Stimulated activated CD4-positive, alpha-beta T cell treated with anti-CD3 and anti-CD28 coated beads, Interleukin-4, amount 100 ng/mL, for 4 hours (primary cell): ENCODE measurements at places on chromosomes 12 and 14.

DNA sequence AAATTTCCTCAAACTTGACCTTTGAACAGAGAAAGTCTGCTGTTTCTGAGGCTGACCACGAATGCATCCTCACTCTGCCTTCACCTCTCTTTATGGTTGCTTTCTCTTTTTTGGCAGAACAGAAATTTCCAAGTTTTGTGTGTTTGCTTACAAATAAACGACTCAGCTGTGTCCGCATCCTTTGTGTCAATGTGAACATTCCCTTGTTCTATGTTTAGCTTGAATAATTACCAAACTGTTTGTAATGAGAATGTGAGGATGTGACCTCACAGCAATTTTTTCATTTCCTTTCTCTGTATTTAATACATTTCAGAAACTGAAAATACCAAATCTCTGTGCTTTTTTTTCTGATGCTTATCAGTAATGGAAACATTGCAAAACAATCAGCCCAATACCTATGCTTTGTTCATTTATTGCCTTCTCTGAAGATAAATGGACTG lies 410.9 kb downstream of the EGLN3 start:
- DNase-seq: no peak

- no peak for DNase-seq
Measured at GRCh38 chr14:105046891-105047282, 18.3 kb downstream of the GPR132 start.

DNA sequence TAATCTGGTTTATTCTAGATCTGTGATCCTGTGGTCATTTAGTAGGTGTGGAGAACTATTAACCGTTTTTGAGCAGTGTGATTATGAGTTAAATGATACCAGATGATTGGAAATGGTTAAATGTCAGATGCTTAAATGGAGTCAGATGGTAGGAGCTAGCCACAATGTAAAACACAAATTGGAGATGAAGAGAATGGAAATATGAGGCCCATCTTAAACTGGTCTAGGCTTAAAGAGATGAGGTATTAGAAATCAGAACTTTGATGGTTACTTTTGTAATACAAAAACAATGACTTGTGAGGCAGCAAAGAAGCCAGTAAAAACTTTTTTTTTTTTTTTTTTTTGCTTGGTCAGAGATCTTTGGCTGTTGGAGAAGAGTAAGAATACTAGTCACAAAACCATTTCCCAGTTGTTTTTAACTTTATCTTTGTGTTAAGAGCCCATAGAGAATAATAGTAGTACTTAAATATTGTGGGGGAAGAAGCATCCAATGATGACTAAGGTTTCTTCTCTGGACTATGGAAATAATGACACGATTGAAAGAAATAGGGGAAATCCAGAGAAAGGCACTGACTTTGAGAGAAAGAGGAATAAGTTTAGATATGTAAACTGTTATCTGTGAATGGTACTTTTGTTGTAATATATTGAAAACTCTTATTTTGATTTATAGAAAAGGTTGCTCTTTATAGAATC lies 95.9 kb downstream of the WNK1 start:
- DNase-seq: no peak

GRCh38 chr12:31749024-31749704 lies 20.3 kb upstream of the AMN1 start:
- DNase-seq: peak; percentile 77

- no peak for DNase-seq
Measured at GRCh38 chr12:88816201-88816600, 235.9 kb upstream of the KITLG start.

- no peak for DNase-seq
Measured at GRCh38 chr14:95520346-95520745, 3.9 kb upstream of the SYNE3 start.

DNA sequence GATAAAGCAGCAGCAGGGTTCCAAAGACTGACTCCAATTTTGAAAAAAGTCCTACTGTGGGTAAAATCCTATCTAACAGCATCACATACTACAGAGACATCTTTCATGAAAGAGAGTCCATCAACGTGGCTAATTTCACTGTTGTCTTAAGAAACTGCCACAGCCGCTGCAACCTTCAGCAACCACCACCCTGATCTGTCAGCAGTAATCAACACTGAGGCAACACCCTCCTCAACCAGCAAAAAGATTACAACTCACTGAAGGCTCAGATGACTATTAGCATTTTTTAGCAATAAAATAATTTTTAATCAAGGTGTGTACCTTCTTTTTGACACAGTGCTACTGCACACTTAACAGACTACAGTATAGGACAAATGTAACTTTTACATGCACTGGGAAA lies 6.6 kb downstream of the CAPRIN2 start:
- no peak for DNase-seq

DNA sequence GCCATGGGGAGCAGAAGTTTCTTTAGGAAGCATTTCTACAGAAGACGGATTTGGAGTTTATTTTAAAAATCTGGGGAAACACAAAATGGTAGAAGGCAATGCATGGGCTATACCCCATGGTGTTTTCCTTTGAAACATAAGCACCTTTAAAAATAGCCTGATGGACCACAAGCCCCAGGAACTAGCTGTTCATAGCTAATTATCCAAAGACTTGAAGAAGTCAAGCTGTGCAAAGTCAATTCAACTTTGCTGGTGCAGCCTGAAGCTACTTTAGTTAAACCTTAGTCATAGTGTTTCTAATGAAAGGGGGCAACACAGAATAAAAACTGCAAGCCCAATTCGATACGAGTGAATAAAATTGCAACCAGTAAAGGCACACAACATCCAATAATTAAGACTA lies 732.5 kb downstream of the GALC start:
- DNase-seq: no peak

DNA sequence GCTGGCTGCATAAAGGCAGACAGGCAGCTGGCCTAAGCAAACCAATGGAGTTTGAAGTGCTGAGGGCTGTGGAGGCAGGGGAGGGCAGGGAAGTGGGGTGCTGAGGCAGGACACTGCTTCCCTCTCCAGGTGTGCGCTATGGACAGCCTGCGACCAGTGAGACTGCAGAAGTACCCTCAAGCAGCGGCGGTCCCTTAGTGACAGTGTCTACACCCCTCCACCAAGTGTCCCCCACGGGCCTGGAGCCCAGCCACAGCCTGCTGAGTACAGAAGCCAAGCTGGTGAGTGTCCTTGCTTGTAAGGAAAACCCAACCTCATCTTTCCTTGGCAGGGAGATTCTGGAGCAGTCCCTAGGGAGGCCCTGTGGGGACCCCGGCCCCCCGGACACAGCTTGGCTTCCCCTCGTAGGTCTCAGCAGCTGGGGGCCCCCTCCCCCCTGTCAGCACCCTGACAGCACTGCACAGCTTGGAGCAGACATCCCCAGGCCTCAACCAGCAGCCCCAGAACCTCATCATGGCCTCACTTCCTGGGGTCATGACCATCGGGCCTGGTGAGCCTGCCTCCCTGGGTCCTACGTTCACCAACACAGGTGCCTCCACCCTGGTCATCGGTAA lies 17.9 kb downstream of the HNF1A start:
- DNase-seq: no peak

DNA sequence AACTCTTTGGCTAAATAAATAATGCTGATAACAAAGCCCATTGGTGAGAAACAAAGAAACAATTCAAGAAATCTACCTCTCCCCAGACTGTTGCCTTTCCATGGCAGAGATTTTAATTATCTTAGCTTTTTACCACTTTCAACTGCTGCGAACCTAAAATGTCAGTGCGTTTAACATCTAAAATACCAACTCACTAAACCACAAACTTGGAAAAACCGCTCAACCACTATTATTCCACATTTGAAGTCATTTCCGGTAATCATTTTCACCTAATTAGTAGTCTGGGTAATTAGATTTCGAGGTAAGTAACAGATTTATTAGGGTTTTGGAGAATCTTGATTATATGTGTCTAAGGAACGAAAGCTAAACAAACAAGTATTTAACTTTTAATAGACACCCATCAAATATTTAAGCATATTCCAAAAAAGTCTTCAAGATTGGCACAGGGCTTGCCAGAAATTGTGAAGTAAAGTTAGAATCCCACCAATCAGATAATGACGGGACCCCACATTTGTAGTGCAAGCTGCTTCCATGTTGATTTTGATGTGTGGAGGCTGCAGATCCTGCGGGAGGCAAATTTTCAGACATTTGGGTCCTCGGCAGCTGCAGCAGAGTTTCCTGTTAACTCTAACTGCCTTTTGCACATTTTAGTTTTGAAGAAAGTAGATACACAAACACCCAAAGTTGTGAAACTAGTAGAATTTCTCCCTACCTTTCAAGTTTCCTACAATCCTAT lies 4.1 kb downstream of the OTX2 start:
- DNase-seq: no peak

GRCh38 chr12:67358781-67359338 lies 89.7 kb downstream of the CAND1 start:
- no peak for DNase-seq

GRCh38 chr14:34344318-34344717 lies 117.7 kb downstream of the SPTSSA start:
- no peak for DNase-seq

DNA sequence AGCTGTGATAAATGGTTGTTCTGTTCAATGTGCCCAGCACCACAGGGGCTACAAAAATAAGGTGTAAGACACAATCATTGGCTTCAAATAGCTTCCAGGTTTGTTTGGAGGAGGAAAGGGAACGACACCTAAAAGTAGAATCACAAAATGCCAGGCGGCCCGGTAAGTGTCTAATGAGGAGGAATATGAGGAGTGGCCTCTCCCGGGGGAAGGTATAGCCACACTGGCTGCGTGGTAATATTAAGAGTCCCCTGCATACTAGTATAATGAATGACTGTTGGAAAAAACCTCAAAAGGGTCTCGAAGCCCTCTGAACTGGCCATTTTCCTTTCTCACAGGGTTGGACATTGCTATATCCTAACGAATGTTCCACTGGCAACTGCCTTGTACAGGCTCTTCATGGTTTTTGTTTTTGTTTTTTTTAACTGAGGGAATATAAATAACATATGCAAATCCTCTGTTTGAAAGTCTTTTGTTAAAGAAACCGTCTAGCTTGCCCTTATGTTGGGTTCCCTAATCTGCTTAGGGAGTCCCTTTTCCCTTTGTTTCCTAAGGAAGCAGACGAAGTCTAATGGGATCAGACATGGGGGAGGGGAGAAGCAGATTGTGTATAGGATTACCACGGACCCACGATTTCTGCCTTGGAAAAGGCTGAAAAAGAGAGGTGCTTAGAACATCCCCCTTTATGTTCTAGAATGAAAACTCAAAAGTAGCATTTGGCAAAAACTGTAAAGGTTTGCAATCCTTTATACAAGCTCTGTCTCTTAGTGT lies 4.2 kb downstream of the CCDC60 start:
- no peak for DNase-seq

- DNase-seq: no peak
Measured at GRCh38 chr12:120229071-120229486, 28.2 kb upstream of the RPLP0 start.

GRCh38 chr14:89476354-89476896 lies 59.4 kb upstream of the FOXN3 start:
- DNase-seq: no peak

DNA sequence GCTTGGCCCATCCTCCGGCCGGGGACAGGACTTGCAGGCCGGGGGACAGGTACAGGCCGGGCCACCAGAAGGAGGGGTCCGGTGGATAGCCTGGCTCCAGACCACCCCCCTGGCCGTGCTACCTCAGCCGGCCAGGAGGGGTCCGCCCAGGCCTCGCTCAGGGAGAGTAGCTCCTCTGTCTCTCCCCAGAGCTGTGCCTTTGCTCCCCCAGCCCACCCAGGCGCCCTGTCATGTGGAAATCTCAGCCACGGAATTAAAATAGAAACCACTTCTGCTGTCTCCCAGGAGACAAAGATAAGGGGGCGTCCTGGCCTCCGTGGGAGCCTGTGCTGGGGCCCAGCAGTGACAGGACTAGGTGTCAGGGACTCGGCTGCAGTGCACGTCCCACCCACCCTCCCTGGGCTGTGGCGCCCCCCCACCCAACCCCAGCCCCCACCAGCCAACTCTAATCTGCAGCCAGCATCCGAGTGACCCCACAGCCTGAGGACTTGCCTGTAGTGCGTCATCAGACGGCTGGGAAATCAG lies 3.3 kb upstream of the CRIP2 start:
- no peak for DNase-seq

- DNase-seq: no peak
Measured at GRCh38 chr12:126040307-126040706, 975.1 kb downstream of the AACS start.

DNA sequence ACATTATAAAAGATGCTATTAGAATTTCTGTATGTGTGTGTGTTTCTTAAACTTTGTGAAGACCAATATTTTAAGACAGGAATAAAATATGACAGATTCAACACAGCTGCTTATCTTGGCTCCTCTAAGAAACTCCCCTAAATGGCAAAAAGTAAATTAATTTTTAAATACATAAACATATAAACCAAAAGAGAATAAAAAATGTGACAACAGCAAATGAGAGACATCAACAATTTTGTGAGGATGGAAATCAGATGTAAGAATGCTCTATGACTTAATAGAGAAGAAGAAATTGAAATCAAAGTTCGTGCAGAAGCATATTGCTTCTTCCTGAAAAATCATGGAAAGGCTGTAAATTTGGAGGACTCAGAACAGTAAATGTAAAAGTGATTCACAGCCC lies 1083.8 kb downstream of the FLRT2 start:
- DNase-seq: no peak

- DNase-seq: no peak
Measured at GRCh38 chr12:68102731-68103130, 56.8 kb downstream of the IFNG start.

GRCh38 chr12:102883204-102883799 lies 33.7 kb downstream of the PAH start:
- DNase-seq: peak; percentile 5

GRCh38 chr14:31068235-31068634 lies 42.1 kb upstream of the STRN3 start:
- no peak for DNase-seq

DNA sequence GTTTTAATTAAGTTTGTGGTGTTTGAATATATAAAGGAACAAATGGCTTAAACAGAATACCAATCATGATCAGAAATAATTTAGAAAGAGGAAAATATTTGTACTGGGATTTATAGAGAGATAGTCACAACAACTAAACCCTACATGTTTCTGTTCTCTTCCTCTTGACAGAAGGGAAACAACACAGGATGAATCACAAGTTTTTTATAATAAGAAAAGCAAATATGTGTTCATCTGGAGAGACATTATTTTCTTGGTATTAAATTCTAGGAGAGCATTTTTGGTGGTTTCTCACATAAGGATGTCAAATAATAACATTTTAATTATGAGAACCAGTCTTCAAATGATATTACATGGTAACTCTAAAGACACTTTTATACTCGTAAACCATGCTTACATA lies 232.9 kb upstream of the PKP2 start:
- no peak for DNase-seq

- no peak for DNase-seq
Measured at GRCh38 chr12:132842449-132843045, 13.9 kb upstream of the GOLGA3 start.

- DNase-seq: no peak
Measured at GRCh38 chr12:92411687-92412086, 266.0 kb upstream of the BTG1 start.

DNA sequence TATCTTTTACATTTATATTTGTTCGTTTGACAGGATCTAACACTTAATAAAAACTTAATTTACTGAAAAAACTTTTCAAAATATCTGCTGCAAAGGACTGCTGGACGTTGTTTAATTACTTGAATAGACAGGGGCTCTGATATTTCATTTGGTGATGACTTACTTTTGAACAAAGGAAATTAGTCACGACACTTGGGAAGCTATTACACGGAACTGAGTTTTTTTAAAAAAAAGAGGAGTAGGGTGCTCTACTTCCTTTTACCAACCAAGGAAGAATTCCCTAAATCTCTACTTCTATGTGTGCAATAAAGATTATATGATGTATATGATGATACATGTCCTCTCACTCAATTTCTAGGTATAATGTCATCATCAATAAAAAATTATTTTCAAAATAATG lies 4.7 kb downstream of the FGD6 start:
- no peak for DNase-seq

- DNase-seq: no peak
Measured at GRCh38 chr12:66132408-66132807, 1.9 kb upstream of the LLPH start.
